ENCODE measurements at places on chromosomes 4 and X.

- DNase-seq, result no peak
These were observed 1877.9 kb upstream of the PCDH7 start for GRCh38 chr4:28842271-28842670.

DNA sequence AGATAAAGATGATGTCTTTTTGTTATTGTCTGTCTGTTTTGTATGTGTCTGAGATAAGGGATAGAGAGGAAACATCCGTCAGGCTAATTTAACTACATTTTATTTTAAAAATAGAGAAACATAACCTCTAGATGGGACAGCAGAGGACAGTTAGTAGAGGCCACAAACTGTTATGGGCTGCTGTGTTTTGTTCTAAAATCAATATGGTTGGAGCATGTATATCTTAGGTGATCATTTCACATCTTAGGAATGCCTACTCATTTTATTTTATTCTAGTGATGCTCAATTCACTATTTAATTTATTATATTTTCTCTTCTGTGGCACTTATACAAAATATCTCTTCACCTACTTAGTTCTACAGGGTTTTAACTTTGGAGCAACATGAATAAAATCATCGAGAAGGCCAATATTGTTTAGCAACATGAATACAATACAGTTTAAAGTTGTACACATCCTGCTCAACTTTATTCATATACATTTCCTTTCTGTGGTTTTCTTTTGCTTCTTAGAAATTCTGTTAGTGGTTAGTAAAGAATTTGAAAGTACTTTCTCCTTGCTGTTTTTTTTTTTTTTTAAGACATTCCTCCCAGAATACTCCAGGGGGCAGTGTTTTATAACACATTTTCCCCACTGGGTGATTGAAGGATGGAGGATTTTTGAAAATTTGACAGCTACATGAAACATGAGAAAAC, 392.9 kb downstream of the UNC5C start:
- no peak for DNase-seq

DNA sequence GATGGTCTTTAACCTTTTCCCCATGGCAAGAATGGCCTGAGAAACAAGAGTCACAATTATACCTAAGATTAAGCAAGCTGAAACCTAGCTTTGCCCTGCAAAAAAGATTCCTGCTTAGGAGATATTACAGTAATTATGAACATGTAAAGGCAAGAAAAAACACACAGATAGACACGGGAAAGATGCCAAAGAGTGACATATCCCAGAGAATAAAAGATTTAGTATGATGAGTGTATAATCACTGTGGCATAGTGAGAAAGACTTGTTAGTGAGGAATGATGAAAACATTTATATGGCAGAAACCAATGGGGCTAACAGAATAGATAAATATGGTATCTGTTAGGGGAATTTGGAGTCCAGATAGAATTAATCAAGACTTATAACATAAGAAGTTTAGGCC, 29.6 kb upstream of the TASL start:
- DNase-seq, result no peak

- no peak for DNase-seq
These were observed 111.4 kb upstream of the RXFP1 start for GRCh38 chr4:158410272-158410671.

DNA sequence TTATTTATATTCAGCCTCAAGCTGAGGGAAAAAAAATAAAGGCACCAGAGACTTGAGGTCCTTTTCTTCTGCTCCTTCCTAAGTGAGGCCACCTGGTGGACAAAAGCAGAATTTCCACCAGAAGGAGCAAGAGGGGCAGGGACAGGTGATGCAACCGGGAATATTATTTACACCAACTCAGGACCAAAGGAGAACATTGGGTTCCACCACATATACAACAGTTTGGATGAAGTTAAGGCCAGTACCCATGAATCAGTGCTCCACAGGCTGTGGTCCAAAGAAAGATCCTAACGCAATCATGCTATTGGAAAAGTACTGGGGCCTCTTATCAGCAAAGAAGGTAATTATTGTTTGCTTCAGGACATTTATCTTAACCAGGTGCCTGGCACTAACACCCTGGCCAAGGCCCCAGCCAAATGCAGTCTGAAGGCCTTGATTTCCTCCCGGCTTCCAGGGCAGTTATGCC, 57.4 kb downstream of the TSC22D3 start:
- no peak for DNase-seq

DNA sequence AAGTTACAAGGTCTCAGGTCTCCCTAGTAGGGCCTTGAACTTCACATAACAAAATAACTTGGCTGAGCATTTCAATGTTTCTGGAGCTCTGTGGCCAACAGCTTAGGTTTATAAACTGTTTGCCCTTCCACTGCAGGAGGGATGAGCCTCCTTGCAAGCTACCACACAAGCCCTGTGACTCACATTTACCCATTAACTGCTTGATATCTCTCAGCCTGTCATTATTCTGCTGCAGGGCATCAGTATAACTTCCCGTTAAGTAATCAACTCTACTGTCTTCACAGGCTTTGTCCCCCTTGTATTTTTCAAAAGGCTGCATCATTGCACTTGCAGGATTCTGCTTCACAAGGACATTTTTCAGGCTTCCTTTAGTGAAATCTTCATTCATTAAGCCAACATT, 151.7 kb upstream of the CXCL13 start:
- DNase-seq, result no peak

DNA sequence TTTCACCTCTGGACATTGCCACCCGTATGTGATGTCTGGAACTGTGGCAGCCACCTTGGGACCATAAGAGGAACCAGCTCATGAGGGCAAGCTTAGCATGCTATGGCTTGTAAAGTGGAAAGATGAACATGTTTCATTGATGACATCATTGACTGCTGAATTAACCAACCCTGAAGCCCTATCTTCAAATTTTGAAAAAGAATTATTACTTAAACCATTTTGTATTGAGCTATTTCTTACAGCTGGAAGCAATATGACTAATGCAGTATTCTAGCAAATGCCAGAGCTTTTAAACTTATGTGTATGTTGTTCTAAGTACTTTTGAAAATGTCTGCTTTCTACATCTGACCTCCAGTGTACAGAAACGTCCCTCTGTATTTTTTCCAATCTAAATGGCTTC, 18.1 kb downstream of the GUCY2F start:
- no peak for DNase-seq

- no peak for DNase-seq
These were observed 24.8 kb upstream of the FAM193A start for GRCh38 chr4:2511645-2512131.

DNA sequence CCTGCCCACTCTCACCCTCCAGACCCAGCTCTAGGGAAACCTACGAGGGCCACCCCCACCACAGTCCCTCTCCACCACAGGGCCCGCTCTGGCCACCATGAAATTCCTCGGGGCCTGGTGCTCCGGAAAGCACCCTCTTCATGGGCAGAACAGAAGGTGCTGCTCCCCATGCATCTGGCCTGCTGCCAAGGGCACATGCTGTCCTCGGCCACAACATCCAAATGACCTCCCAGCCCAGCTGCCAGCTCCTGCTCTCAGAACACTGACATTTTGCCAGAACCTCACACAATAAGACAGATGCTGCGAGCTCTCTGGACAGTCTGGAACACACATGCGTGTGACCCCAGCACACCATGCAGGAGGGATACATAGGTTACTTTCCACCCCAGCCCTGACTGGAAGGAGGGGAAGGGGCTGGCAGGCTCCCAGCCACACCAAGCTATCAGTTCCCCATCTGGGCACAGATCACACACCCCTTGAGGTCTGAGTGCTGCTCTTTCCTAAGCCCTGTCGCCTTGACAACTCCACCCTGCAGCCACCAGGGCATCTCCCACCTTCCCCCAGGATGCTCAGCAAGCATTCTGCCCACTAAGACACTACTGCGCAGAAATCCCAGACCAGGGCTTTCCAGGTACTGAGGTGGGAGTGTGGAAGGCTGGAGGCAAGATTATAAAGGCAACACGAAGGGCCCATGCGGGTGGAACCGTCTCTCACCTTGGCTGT, 5.8 kb downstream of the CCNQ start:
- no peak for DNase-seq

GRCh38 chrX:71214604-71215337, 8.3 kb upstream of the GJB1 start:
- no peak for DNase-seq

GRCh38 chr4:147760695-147761094, 28.8 kb downstream of the ARHGAP10 start:
- no peak for DNase-seq

DNA sequence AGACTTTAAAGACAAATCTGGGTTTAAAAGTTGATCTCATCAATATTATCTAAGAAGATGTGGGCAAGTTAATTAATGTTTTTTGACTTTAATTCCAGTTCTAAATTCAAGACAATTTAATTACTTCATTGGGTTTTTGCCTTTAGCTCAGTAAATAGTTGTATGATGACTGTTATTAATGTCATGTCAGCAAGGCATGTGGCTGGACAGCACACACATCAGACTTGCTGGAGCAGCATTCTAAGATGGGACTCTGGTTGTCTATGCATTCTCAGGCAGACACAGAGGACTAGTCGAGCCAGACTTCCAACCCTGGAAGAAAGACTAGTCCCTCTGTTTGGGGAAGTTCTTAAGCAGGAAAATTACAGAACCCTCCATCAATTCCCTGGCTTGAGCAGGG, 180.7 kb upstream of the GK2 start:
- DNase-seq, result no peak

- DNase-seq, result no peak
These were observed 262.1 kb upstream of the CXXC4 start for GRCh38 chr4:104756837-104757236.

- no peak for DNase-seq
These were observed 401.0 kb downstream of the IL1RAPL1 start for GRCh38 chrX:28988246-28988645.

- no peak for DNase-seq
These were observed 275.5 kb downstream of the CFAP299 start for GRCh38 chr4:80610845-80611677.

DNA sequence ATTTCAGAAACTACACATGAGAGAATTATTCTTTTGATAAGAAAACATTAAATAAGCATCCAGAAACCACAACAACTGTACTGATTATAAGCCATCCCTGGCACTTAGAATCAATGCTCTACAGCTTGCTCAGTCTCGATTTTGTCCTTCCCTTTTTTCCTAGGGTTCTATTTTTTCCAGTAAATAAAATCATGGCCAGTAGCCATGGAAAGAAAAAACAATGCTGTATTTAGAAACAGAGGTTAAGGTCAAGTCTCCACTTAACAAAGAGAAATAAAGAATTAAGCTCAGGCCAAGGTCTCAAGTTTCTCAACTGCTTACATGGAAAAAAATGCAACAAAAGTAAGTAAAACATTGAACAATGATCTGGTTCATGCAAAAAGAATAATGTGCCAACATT, 38.7 kb upstream of the GRID2 start:
- no peak for DNase-seq

DNA sequence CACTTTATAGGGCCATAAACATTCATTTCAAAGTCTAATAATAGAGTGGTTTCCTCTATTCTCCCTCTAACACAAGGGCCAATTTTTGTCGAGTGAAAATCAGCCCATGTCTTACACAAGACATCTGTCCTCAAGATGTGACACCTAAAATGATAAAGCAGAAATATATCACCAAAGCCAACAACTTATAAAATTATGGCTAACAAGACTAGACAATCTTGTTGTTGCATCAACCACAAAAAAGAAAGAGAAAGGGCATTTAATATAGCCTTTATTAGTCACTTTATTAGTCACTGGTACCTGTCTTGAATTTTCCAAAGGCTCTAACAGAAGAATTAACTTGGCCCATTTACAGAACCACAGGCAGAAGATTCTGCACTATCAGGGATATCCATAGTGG, 161.6 kb downstream of the SMIM20 start:
- DNase-seq, result no peak

DNA sequence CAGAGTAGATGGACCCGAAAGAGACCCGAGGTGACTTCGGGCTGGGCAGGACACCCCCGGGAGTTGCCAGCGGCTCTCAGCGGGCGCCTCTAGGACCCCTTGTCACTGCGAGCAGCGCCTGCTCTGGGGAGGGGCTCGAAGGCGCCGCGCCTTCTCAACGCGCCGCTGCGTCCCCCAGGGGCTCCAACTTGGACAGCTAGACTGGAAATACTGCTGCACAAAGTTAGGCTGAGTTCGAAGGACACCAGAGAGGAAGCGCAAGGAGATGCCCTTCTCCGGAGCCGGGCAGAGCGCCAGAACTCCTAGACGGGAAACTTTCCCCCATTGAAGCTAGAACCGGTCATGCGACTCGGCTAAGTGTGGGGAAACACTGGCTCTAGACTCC, 493 bp upstream of the KCNIP4 start:
- no peak for DNase-seq

- no peak for DNase-seq
These were observed 31.5 kb upstream of the HDAC8 start for GRCh38 chrX:72604112-72604511.

DNA sequence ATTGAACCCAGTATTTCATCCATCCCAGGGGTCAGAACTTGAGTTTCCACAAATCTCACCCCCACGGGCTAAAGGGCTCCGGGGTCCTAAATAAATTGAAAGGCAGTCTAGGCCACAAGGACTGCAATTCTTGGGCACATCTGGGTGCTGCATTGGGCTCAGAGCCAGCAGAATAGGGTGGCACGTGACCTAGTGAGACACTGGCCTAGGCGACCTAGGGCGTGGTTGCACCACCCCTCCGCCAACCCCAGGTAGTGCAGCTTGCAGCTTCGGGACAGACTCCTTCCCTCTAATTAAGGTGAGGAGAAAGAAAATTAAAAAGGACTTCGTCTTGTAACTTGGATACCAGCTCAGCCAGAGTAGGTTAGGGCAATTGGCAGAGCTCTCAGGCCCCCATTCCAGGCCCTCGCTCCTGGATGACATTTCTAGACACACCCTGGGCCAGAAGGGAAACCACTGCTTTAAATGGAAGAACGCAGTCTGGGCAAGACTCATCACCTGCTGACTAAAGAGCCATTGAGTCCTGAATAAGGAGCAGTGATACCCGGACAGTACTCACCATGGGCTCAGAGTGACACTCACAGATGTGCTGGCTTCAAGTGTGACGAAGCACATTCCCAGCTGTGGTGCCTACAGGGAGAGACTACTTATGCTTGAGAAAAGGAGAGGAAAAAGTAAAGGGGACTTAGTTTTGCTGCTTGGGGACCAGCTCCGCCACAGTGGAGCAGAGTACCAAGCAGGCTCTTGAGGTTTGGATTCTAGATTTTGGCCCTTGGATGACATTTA, 735.4 kb downstream of the FSTL5 start:
- no peak for DNase-seq
